ENCODE measurements at places on chromosomes 6 and 20.

DNA sequence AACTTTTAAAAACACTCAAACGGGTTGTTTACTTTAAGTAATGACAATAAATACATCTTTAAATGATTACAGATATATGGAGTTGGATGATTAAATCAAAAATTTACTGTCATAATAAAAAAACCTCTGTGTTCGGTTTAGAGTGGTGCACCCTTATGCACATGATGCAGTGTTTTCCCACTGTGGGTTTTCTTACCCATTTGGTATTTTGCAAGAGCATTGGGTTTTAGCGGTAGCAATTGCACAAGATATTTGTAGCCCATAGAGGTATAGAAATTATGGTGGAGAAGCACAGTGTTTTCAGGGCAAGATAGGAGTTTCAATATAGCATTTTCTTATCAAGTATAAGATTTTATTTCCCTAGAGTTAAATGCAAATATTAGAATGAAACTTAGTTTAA lies 410.8 kb upstream of the PLCB4 start:
- no peak for DNase-seq

GRCh38 chr6:47044397-47044796 lies 2.3 kb upstream of the ADGRF1 start:
- peak; percentile 90 for DNase-seq

GRCh38 chr6:111358454-111358853 lies 124.6 kb downstream of the REV3L start:
- DNase-seq: peak; percentile 16

DNA sequence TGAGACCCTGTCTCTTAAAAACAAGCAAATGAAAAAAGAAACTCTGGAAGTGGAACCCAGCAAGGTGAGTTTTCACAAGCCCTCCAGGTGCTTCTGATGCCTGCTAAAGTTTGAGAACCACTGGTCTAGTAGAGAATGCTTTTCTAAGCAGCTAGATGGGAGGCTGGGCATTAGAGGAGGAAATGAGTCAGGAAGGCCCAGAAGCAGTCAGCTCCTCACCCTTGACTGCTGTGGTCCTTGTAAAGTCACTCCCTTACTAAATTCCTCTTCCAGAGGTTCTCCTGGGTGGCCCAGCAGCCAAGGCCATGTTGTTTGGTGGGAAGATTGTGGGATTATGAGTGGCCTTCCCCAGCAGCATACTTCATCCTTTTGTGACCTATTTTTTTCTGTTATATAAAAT lies 52.0 kb upstream of the FYN start:
- peak; percentile 60 for DNase-seq

- DNase-seq: no peak
These were observed 162.2 kb downstream of the LY86 start for GRCh38 chr6:6750594-6751265.

GRCh38 chr6:44621846-44622245 lies 234.3 kb downstream of the CDC5L start:
- no peak for DNase-seq

DNA sequence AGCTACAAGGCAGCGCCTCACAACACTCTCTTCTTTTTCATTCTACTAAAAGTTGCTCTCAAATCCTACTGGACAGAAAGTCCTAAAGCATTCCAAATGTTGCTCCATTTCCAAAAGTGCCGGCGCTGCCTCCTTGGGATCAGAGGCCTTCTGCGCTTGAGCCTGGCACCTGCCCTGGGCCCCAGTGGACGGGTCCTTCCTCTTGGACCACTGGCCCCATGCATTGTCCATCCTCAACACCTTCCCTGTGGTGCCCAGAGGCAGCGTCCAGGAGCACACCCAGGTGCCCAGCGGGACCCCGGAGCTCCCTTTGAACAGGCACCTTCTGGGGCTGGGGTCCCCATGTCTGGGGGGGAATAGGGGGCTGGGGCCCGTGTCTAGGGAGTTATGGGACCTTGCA lies 205.2 kb downstream of the ERMARD start:
- DNase-seq: no peak

DNA sequence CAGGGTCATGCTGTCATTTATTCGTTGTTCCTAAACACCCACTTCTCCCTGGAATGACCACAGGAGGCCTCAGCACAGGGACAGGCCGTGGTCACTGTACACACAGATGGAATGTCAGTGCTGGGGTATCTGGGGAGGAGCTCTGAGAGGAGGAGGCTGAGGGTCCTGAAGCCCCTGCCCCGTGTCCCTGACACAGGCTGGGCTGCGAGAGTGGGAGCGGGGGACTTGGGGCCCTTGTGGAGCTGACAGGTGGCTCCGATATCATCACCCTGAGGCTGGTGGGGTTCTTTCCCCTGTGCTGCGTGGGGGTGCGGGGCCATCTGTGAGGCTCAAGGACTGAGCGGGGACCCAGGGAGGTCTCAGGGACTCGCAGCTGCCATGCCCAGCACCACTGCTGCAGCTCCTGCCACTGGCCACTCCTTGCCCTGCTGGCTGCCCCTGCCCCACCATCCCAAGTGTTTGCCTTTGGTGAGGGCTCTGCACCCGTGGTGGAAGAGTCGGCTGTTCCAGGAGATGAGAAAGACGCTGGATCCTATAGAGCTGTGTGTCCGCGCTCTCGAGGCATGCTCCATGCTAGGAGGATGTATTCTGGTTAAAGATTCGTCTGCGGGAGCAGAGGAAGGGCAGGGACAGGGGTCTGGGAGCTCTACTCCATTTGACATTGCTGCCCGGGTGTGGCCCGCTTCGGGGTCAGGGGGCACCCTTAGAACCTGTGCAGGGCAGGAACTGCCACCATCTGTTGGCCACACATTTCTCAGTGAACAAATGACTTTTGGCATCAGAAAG lies 18.9 kb downstream of the NPEPL1 start:
- no peak for DNase-seq

DNA sequence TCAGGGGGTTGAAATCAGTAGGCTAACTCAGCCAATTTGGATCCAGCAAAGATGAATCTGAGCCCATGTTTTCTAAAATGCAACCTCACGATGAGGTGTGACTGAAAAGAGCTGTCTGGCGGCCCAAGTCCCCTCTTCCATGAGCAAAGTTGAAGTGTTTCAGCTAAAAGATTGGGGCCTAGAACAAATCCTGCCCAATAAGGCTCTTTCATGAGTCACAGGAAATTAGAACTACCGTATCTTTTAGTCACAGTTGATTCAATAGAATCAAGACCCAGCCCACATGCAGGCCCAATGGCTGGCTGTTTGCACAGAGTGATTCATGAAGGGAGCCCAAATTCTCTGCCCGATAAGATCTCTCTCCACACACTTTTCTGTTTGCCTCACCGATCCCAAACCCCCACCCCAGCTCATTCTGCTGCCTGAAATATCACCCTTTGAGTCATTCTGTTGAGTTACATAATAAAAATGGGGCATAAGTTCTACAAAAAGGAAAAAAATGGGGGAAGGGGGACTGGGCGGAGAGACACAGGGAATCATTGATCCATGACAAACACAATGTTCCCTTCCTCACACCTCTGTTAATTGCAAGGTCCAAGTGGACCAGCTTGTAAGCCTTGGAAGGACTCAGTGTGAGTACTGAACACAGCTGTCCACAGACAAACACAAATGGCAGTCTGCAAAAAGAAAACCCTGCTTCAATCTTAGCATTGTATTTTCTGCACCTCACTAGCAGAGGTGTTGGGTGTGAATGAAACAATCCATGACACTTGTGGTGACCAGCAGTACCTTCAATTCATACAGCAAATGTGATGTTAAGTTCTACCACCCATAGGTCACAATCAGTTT lies 13.8 kb downstream of the FOXQ1 start:
- DNase-seq: peak; percentile 96

- DNase-seq: no peak
These were observed 11.3 kb upstream of the EIF2S2 start for GRCh38 chr20:34123309-34123708.

GRCh38 chr6:20173833-20174792 lies 38.2 kb downstream of the MBOAT1 start:
- DNase-seq: peak; percentile 10

- peak; percentile 88 for DNase-seq
These were observed 35.8 kb upstream of the SHLD1 start for GRCh38 chr20:5714261-5715041.

- DNase-seq: no peak
These were observed 13.7 kb downstream of the RAET1E start for GRCh38 chr6:149884215-149884614.

DNA sequence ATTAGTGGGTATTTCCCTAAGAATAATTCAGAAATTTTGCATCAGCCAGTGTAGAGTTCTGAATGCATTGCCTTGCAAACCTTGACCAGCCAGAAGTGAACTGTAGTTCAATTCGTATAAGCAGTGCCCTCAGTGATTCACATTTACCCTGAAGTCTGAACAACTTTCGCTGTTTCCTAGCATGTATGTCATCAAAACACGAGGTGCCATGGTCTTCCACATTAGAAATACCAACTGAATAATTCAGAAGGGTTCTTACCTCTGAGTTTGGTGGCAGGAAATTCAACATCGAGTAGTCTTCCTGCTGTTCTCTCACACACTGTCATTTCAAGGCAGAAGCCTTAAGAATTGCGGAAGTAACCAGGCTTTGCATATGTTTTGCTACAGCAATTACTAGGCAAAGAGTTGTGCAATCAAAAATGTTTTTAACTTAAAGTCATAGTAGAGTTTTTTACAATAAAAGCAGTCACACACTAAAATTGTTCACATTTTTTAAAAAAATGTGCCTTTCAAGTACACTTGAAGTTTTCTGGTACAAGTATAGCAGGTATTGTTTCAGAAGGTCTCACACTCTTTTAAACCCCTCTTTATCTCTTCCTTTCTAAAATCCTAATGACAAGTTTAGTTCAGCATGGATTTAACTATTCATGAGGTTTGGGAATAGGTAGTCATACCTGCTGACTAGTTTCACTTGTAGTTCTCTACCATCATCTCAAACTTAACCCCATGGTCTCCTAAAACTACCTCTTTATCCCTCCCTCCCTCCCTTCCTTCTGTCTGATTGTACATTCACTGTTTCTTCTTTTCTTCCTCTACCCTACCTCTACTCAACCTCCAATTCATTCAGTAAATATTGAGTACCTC lies 118.3 kb downstream of the STXBP5 start:
- DNase-seq: no peak

GRCh38 chr6:87541744-87542143 lies 48.0 kb downstream of the RARS2 start:
- DNase-seq: no peak

DNA sequence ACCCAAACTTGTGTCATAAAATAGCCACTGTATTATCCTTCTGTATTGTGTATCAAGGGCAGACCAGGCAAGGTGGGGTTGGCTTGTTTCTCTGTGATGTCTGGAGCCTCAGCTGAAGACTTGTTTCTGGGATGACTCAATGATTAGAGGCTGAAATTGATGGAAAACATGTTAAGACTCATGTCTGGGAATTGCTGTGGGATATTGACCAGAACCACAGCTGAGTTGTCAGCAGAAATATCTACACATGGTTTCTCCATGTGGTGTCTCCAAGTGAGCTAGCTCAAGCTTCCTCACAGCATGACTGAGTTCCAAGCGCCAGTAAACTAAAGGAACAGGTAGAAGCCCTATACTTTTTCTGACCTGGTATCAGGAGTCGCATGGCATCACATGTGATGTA lies 128.5 kb upstream of the SYNDIG1 start:
- DNase-seq: peak; percentile 94

Data from mammary epithelial cell (primary cell).